ENCODE measurements at places on chromosomes 11 and 22.

- no peak for DNase-seq
Observed at GRCh38 chr11:19422276-19422675, 181.5 kb upstream of the E2F8 start.

- no peak for DNase-seq
Observed at GRCh38 chr11:12160680-12161079, 50.3 kb downstream of the MICAL2 start.

GRCh38 chr11:58786693-58787092 lies 55.0 kb upstream of the GLYAT start:
- DNase-seq: no peak

GRCh38 chr11:67280341-67280787 lies 8.7 kb upstream of the ANKRD13D start:
- DNase-seq: no peak

GRCh38 chr22:45910928-45911467 lies 66.0 kb downstream of the WNT7B start:
- no peak for DNase-seq

GRCh38 chr11:8102965-8103364 lies 22.0 kb downstream of the TUB start:
- DNase-seq: no peak

GRCh38 chr11:116873381-116873780 lies 36.0 kb upstream of the APOA1 start:
- no peak for DNase-seq

DNA sequence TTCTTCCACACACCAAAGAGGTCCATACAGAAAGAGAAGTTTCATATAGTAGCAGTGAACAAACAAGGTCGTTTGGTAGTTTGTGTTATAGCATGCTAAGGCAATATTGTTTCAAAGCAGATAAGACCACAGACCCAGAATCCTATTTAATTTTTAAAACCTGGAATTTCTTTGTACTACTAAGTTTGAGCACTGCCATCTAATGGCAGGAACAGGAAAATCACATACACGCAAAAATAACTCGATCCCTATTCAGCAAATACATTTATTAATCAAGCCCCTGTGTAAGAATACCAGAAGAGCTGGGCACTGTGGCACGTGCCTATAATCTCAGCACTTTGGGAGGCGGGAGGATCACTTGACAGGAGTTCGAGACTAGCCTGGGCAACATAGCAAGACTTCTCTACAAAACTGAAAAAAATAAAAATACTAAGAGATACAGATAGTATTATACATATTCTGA lies 2.9 kb upstream of the BTBD10 start:
- no peak for DNase-seq

DNA sequence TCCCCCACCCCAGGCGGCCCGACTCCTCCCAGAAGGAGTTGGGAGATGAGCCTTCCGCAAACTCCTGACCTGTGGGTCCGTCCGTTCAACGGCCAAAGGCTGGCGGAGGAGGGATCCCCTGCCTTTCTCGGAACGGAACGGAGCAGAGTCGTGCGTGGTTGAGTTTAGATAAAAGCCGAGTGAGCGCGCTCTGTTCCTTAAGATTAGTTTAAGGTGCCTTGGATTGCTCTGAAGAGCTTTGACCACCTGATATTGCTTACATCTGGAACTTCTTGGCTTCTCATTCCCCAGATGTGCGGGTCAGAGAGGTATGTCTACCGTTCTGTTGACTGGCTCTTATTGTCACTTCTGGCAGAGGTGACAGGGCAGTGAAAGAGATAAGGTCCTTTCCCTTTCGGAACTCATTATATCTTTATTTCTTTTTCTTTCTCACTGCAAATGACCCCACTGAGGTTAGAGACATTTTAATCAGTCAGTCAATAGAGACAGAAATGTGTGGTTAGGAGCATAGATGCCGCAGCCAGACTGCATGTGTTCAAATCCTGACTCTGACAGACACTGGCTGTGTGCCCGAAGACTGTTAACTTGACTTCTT lies at the start of gene TRIM6:
Gene TRIM6 (plus strand): TSS at position 31 of the 595 bp plus-strand sequence. CDS start 261 bp downstream, at position 292.
- DNase-seq: no peak

GRCh38 chr11:119121811-119122124 lies 388 bp downstream of the HINFP start:
- DNase-seq: no peak

DNA sequence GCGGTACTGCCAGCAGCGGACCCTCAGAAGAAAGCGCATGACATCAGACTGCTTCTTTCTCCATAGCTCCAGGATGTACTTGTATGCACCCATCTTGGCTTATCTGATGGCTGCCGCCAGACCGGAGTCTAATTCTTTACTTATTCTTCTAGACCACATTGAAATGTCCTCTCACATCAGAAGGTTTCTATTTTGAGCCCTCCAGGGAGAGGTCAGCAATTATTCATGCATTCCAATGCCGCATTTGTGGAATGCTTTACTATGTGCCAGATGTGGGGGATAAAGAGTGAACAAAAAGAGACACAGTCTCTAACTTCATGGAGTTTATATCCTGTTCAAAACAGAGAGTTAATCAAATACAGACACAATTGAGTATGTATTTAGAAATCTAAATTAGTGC lies 230.1 kb downstream of the MIAT start:
- no peak for DNase-seq

- DNase-seq: no peak
Observed at GRCh38 chr11:60968223-60968622, 3.3 kb upstream of the CD6 start.

GRCh38 chr22:33927752-33928151 lies 7.5 kb upstream of the LARGE1 start:
- no peak for DNase-seq

GRCh38 chr11:118245936-118246562 lies 6.1 kb downstream of the MPZL3 start:
- no peak for DNase-seq

DNA sequence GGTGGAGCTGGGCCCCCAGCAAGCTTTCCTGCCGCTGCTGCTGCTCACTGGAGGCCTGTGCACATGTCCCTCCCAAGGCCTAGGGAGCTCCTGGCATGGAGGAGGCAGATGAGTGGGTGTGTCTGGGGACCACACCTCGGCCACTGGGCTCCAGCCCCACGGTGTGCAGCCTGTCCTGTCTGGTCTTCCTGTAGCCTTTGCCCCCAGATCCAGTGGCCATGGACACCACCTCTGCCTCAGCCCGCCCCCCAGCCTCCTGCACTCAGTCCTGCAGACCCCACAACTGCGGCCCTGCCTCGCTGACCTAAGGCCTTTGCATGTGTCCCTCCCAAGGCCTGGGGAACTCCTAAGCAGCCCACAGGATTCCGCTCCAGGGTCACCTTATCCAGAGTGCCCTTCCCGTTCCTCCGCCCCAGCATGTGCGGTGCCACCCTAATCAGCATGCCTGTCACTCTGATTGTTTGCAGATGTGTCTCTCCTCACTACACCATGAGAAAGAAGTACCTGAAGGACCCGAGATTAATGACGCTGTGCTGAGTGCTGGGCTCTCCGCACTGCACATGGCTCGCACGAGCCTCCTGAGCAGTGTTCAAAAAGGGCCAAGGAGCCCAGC lies 8.6 kb downstream of the GAL start:
- DNase-seq: no peak

GRCh38 chr11:86087256-86087655 lies 18.4 kb upstream of the PICALM start:
- no peak for DNase-seq

DNA sequence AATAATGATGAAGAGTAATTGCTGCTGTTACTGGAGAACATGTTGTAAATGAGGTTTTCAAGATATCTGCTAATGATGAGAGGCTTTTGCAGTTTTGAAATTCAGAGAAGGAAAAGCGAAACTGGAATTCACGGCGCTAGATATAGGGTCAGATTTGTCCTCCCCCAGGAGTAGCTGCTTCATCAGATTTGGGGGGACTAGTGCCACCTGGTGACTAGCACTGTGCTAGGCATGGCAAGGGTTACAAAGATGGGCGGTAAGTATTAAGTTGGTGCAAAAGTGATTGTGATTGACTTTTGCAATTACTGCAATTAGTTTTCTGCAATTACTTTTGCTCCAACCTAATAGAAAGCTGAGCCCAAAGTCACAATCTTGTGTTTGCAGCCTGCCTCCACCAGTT lies 879.9 kb upstream of the TENM4 start:
- no peak for DNase-seq

DNA sequence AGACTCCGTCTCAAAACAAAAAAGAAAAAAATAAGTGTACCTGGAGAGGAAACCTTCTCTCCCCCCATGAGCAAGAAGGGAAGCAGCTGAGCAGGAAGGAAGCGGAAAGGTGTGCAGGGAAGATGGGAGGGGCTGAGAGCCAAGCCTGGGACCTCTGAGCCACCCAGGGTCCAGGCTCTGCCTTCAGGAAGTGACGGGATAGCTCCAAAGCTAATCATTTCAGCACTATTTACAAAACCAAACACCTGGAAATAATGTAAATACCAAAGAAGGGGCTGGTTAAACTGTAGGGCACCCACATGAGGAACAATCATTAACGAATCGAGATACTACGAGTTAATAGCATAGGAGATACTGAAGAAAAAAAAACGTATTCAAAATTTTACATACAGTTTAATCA lies 27.9 kb downstream of the ARRB1 start:
- DNase-seq: no peak

DNA sequence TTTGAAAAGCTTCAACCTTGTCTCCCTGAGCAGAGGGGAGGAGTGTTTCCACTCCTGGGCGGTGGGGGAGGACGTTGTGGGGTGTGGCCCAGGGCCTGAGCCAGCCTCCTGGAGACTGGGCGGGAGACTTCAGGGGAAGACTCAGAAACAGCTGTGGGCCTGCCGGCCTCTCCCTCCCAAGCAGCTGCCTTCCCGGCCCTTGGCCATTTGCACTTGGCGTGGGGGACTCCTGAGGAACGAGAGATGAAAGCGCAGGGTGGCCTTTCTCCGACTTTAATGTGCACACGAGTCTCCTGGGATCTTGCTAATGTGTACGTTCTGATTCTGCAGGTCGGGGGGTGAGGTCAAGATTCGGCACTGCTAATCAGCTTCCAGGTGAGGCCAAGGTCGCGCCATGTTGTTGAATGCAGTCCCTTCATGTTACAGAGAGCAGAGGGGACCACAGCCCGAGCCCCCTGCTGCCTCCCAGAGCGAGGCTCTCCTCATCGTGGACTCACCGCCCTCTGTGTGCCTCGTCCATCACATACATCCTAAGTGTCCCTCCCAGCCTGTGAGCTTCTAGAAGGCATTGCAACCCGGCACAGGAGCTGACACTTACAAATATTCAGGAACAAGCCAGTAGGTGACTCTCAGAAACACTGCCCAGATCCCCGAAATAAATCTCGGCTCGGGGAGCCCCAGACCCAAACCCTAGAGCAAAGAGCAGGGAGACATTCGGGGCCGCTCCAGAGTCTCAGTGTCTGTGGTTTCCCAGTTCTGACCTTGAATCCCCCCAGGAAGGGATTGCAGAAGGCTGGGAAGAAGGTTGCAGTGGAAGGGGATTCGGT lies 7.7 kb downstream of the LIF start:
- no peak for DNase-seq

DNA sequence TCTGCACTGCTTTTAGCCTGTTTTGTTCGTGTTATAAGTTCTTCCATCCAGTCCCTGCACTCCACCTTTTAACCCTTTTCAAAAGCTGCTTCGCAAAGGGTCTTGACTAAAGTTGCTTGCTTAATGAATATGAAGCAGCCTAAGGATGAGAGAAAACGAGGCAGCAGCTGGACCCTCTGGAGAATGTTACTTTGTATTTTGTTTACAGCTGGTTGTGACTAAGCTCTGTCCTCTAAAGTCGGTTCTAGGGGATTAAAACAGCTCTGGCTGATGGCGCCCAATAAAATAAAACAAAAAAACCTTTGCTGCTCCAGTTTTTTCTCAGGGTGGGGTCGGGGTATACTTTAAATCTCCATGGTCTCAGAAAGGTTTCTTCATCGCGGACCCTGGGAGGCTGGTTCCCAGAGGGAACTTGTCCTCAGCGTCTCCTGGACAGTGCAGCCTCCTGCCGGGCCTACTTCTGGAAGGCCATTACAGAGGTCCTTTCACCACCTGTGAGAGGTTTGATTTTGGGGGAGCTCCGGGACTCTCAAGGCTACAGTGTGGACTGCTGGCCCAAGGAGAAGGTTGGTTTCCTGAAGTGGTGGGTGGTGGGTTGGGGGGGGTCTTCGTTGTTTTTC lies 836 bp upstream of the RBM4 start:
- no peak for DNase-seq

GRCh38 chr11:8573777-8574176 lies 20.3 kb downstream of the STK33 start:
- no peak for DNase-seq

- DNase-seq: no peak
Observed at GRCh38 chr11:34850334-34850733, 65.8 kb downstream of the APIP start.

DNA sequence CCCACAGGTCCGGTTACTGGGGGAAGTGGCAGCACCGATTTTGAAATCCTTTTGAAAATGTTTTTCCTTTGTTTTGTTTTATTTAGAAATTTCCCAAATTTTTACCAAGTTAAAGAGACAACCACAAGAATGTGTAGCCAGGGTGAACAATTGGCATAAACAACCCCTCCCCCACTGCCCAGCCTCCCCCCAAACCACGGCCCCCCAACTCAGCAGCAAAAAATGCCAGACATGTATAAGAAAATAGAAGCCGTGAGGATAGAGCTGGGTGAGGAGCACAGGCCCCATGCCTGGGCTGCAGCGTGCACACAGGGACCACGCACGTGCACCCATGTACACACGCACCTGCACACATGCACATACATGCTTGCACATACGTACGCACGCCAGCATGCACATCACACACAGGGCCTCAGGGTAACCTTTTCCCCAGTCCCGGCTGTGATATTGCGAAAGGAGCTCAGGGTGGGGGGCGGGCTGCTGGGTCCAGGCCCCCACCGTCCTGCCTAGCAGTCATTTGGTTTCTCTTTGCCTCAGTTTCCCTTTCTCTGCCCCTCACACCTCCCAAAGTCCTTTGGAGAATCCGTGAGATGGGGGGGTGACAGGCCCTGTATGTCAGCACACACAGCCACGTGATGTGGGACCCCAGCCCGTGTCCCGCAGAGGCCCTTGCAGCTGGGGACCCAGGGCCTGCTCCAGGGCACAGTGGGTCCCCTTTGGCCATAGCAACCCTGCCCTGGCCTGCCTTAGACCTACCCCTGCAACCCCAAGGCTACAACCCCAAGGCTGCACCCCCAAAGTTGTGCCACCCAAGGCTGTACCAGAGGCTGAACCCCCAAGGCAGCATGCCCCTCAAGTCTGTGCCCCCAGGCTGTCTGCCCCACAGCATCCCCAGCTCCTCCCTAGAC lies 42.9 kb downstream of the IGF2 start:
- peak; percentile 23 for DNase-seq

DNA sequence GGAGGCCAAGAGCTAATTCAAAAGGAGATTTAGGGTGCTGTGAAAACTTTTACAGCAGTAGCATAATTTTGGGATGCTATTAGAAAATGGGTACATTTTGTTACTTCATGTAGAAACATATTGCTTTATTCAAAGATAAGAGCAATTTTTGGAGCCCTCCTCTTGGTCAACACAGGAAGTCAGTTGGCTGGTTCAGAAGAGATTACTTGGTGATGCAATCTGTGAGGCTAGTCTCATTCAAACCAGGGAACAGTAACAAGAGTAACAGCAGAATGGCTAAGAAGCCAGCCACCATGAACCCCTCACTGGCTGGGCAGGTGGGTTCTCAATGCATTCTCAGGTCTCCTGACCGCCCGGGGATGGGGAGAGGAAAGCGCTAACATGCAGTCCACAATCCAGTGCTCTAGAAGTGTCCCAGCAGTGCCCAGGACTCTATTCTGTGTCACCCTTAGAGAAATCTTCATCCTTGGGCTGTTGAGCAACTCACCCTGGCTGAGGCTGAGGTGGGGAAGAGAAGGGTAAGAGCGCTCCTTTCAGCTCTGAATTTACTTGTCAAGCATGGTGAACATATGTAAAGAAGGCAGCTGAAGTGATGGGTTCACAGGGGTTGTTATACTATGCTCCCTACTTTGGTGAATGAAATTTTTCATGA lies 262.2 kb upstream of the UBASH3B start:
- DNase-seq: no peak

GRCh38 chr11:108875134-108875533 lies 210.3 kb downstream of the DDX10 start:
- DNase-seq: no peak

Measured in CD8-positive, alpha-beta memory T cell (primary cell).